ENCODE measurements at places on chromosomes 12 and 14.

- no peak for DNase-seq
Observed at GRCh38 chr14:95185033-95185766, 27.9 kb upstream of the DICER1 start.

DNA sequence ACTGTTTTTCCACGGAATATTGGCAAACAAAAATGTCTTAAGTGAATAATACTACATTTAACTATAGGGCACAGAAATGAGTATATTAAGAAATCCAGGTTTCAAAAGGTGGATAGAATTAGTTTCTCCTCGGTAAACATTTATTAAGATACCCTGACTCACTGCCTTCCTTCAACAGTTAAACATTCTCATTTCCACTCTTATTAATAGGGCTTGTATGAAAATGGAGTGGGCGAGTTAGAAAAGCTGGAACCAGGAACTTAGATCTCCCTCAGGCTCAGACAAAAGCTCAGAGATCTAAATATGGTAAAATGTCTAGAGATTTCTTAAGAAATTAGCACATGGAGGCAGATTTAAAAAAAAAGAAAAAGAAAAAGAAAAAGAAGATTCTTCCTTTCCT, 78.8 kb downstream of the RMST start:
- DNase-seq, result no peak

GRCh38 chr12:104106965-104107364, 31.0 kb downstream of the NFYB start:
- DNase-seq, result no peak

GRCh38 chr12:66717036-66717673, 38.3 kb upstream of the GRIP1 start:
- no peak for DNase-seq

DNA sequence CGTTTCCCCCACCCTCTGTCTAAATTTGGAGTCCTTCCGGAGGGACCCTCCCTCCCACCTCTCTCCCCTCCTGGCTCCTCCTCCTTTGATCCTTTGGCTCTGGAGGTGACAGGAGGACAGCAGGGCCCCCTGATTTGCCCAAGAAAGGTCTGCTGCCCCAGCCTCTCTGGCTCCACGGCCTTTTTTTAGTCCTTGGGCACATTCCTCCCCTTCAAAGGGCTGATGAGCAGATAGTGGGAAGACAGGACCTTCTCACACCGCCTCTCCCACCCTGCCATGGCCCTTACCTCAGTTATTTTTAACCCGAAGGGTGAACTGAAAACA, 196 bp upstream of the MYH6 start:
- no peak for DNase-seq

DNA sequence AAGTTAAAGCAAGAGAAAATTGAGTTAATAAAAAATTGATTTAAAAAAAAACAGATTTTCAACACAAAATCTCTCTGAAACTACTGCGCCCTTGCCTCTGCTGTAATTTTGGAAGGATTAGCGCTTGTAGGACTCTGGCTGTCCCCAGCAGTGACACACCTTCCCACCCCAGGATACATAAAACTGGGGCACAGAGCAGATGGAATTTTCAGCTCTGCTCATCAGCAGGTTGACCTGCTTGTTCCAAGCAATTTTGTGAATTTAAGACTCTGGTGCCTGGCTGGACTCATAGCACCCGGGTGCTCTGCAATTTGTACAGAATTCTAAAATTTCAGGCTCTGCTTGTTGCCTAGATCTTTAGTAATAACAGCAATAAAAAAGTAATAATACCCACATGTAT, 257.8 kb upstream of the GARIN6 start:
- DNase-seq, result no peak

DNA sequence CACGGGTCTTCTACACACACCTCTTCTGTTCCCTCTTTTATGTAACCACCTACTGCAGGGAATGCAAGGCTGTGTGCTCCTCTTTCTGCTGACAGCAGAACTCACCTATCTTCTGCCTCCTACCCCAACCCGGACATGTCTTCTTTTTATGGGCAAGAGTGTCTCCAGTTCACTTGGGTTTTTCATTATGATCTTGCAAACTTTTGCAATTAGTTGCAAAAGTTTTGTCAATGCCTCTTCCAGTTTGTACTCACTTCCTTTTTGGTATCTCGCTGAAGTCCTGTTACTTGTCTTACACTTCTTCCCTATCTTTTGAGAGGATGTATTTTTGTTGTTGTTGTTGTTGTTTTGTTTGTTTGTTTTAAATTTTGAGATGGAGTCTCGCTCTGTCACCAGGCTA, 50.6 kb downstream of the DRAM1 start:
- DNase-seq, result no peak

DNA sequence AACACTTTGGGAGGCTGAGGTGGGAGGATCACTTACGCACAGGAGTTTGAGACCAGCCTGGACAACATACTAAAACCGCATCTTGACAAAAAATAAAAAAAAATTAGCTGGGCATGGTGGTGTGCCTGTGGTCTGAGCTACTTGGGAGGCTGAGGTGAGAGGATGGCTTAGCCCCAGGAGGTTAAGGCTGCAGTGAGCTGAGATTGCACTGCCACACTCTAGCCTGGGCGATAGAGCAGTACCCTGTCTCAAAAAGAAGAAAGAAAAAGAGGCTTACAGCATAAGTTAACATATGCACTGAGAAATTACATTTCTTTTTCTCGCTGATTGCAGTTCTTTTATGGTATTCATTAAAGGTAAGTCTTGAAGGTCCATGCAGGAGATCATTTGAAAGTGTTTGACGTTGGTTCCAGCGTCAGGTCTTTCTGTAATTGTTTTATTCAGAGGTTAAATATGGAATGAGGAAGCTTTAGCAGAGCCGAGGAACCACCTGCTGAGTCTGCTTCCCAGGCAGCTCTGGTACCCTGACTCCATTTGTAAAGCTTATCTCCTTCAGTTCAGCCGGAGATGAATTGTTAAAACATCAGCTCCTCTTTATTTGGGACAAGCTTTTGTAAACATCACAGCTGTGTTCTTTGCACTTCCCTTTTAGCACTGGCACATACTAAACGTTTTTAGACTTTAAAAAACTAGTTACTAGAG, 18.5 kb downstream of the SFSWAP start:
- no peak for DNase-seq

DNA sequence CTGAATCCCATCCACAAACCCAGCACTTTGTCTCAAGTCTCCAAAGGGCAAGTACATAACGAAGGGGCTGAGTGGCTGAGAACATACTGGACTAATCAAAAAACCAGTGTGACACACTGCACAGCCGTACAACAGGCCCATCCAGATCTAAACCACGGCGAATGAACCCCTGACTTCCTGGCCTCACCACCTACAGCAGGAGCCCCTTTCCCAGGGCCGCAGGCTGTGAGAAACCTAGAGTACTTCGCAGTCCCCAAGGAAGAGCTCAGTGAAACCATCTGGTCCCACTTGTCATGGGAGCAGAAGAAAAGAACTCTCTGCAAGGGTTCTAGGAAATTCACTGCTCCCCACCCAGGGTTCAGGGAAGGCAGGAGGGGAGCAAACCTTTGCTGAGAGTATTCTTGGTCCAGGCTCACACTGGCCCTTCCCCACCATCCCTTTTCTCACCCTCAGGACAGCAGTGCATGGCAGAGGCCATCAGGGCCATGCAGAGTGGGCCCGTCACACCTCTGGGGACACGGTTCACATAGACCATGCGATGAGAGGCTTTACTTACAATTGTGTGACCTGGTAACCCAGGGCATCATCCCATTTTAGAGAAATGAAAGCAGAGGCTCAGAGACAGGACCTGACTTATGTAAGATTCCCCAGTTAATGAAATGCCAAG, 192.8 kb downstream of the BCL11B start:
- DNase-seq, result no peak

DNA sequence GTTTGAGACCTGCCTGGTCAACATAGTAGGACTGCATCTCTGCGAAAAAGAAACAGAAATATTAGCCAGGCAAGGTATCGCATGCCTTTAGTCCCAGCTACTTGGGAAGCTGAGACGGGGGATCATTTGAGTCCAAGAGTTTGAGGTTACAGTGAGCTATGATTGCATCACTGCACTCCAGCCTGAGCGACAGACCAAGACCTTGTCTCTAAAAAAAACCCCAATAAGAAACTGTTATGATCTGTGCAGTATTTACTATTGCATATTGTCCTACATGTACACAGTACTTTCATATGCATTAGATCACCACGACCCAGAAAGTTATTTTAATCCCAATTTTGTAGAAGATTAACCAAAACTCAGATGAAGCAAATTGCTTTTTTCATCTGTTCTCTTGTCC, 187.5 kb downstream of the PCNX1 start:
- DNase-seq, result no peak

DNA sequence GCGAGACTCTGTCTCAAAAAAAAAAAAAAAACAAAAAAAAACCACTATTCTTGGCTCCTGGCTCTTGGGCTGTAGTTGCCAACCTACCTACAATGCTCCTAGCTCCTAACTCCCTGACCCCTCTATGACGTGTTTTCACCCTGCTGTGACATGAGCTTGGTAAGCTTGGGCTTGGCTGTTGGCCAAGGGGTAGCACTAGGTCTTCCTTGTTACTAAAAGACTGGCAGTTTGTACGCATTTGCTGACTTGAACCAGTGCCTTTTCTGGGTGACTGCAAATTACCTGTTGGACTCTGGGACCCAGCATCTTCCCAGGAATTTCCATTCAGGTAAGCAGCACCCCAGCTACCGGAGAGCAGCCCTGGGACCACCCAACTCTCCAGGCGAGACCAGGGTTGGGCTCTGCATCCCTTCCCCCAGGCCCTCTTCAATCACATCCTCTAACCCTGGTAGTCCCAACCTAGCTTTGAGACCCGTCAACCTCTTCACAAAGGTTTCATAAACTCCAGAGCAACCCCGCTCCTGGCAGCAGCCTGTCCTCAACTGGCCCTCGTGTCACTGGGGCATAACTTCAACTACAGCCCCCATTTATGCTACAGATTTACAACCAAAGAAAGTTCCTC, 8.3 kb downstream of the CDK2AP1 start:
- DNase-seq, result no peak

DNA sequence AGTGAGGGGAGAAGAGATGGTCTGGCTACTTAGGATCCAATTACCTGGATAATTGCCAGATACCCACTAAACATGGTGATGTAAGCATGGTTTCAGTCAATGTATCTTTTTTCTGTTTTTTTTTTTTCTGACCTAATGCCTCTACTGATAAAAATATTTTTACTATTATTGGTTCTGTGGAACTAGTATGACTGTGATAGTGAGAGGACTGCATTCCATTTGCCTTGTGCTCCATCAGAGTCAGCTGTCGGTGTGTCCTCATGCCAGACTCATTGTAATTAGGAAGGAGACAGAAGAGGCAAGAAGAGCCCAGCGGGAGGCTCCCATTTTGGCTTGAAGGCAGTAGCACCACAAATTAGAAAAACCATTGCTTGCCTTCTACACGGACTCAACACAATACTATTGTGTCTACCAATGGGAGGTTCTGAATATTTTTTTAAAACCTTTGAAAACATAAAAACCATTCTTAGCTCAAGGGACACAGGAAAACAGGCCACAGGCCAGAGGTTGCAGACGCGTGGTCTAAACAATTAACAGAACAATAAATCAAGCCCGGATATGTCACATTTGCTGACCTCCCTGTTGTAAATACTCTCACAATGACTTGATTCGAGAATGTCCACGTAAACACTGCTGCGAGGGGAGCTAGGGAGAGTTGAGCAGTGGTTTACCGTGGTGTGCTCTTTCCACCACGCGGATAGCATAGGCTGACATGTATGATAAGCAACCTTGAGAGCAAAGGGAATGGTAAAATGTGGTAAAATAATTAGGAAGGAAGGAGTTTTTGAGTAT, 13.5 kb upstream of the DCP1B start:
- no peak for DNase-seq

DNA sequence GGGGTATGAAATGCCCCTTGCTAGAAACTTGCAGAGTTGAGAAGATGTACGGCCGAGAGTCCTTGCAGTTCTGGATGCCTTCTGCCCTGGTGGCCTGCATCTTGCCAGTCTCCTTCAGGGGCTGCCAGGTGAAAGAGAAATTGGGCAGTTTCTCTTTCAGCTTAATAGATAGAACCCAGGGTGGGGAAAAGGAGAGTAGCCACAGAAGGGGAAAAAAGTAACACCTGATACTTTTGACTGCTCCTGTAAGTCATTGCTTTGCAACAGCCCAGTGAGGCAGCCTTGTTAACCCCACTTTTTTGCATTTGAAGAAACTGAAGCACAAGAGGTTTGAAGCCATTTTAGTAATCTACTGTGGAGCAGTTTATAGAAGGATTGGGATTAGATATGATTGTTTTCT, 27.6 kb downstream of the TDP1 start:
- DNase-seq, result no peak

DNA sequence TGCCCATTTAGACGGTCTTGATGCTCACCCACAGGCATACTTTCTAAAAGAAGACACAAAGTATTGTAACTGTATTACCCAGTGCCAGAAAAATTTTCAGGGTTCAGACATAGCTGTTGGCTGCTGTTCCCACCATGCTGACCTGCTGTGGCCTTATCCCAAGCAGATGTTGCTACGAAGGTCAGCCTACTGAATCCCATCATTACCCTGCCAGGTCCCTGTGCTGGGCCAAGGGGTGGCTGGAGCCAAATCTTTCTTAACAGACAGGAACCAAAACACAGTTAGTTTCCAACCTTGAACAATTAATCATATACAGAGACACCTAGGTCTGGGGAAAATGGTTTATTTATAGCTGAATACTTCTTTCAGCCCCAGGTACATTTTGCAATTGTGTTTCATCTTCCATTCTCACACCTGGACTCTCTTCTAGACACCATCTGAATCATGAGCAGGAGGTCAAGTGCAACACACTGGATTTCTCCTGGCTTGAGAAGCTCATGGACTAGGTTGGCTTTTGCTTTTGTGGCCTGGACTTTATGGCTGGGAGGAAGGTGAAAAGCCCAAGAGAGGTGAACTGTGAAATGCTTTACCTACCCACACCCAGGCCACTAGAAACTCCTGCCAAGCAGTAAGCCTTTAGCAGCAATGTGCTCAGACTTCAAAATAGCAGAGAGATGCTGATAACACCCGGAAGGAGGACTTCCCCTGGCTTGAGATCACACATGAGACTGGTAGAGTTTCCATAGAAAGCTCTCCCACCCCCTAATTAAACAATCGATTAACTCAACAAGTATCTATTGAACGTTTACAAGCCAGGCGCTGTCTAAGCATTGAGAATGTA, 150.1 kb downstream of the SUDS3 start:
- no peak for DNase-seq

Measured in thoracic aorta (tissue), 2 donors.